Common myeloid progenitor, CD34-positive (primary cell): ENCODE measurements at places on chromosomes 3 and 15.

DNA sequence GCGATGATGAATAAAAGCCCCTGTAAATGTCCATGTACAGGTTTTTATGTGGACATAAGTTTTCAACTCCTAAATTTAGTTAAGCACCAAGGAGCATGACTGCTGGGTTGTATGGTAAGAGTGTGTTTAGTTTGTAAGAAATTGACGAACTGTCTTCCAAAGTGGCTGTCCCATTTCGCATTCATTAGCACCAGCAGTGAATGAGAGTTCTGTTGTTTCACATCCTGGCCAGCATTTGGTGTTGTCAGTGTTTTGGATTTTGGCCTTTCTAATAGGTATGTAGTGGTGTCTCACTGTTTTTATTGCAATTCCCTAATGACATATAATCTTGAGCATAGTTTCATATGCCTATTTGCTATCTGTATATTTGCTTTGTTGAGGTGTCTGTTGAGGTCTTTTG lies 3.7 kb downstream of the ZNF621 start:
- no peak for DNase-seq

DNA sequence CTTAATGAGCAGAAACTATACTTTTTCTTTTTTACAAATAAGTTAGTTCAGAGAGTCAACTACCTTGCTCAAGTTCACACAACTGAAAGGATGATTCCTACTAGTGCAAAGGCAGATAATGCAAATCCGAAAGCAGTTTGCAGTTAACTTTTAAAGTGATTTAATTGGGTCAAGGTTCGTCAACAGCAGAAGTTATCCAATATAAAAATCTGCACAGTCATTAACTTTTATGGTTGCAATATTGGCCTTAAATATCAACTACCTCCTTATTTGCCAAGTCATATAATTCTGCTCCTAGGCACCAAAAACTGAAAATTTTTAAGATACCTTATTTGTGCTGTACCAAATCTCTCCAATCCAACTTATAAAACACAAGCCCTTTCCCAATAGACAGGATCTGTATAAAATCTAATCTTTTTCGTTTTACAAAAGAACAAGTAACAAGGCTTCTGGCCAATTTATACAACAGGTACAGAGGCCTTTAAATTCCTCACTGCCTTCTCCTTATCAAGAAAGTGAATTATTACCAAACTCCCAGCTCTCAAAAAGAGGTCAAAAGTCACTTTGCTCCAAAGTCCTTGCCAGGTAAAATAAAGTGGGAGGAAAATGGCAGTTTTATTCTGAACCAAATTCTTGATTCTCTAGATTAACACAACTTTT lies 416.6 kb upstream of the NECTIN3 start:
- no peak for DNase-seq

GRCh38 chr3:33364531-33365128 lies 75.6 kb downstream of the UBP1 start:
- no peak for DNase-seq

- no peak for DNase-seq
These were observed 2.3 kb downstream of the IL5RA start for GRCh38 chr3:3107858-3108257.

- no peak for DNase-seq
These were observed 24.2 kb downstream of the GRAMD2A start for GRCh38 chr15:72173401-72173800.

DNA sequence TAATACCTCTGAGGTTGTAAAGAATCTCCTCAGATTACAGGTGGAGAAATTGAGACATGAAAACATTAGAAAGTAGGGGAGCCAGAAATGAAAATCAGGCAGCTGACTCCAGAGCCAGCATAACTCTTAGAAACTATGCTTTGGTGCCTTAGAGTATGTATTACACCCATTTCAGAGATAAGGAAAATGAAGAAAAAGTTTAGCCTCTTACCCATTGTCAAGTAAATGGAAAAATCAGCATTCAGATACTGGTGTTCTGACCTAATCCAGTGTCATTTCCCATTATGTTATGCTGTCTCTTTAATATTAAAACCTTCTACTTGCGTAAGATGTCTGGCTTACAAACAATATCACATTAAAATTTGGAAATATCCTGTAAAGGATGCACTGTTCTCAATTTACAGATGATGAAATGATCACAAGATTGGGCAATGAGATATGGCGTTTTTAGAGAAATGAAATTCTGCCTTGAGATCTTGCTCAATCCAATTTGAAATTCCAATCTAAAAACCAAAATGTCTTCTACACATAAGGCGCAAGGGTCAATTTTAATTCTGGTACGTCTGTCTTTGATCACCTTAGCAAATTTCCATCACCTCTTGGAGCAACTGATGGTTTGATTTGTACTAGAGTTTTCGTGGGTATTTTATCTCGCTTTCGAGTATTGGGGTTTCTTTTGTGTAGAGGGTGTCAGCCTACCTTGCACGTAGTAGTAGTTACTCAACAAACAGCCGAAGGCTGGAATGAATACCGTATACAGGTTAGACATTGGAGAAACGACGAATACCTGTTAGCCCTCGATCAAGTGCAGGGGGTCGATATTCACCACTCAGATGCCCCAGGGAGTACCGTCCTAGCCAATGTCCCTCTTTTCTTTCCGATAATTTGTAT lies 902 bp upstream of the ZCWPW2 start:
- no peak for DNase-seq

GRCh38 chr15:44243829-44244228 lies 44.7 kb upstream of the GOLM2 start:
- DNase-seq = no peak

- no peak for DNase-seq
These were observed 102.3 kb downstream of the POLQ start for GRCh38 chr3:121443456-121443855.

DNA sequence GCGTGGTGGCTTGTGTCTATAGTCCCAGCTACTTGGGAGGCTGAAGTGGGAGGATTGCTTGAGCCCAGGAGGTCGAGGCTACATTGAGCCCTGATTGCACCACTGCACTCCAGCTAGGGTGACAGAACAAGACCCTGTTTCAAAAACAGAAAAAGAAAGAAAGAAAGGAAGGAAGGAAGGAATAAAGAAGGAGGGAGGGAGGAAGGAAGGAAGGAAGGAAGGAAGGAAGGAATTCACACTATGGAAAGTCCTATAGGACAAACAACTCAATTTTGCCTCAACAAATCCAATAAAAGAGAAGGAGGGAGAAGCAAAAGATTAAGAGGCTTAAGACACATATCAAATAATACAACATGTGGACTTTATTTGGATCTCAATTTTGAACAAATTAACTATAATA lies 16.5 kb upstream of the TCF12 start:
- DNase-seq = no peak

- peak; percentile 46 for DNase-seq
These were observed 898 bp downstream of the SMAD3 start for GRCh38 chr15:67066041-67066958.

- DNase-seq = peak; percentile 68
These were observed 108.0 kb downstream of the BBX start for GRCh38 chr3:107630779-107631178.
